ENCODE measurements at places on chromosomes 16 and 17. TPM values are rescaled to one million over a fixed set of nuclear protein-coding genes. Genes with fewer than 3 reads are reported as not detected.

GRCh38 chr17:69207151-69207550, 21.5 kb downstream of the ABCA10 start:
- no peak overlapping the region for H3K4me3 ChIP-seq
- H3K36me3 ChIP-seq = no peaks in the 10 kb centered on the region
- no peaks in the 10 kb centered on the region for H3K27me3 ChIP-seq
- no peak overlapping the region for H3K27ac ChIP-seq

- no peak overlapping the region for H3K4me3 ChIP-seq
- H3K4me1 ChIP-seq = no peaks in the 10 kb centered on the region
- no peak for DNase-seq
- H3K27ac ChIP-seq = no peak overlapping the region
- H3K27me3 ChIP-seq = no peaks in the 10 kb centered on the region
- no peaks in the 10 kb centered on the region for H3K36me3 ChIP-seq
Observed at GRCh38 chr16:22789281-22789945, 24.5 kb upstream of the HS3ST2 start.

- no peak overlapping the region for H3K27ac ChIP-seq
- peaks cover 50% of the 10 kb centered on the region for H3K27me3 ChIP-seq
- H3K4me3 ChIP-seq = no peak overlapping the region
- no peaks in the 10 kb centered on the region for H3K36me3 ChIP-seq
Observed at GRCh38 chr17:74190154-74190553, 13.3 kb upstream of the RPL38 start.

DNA sequence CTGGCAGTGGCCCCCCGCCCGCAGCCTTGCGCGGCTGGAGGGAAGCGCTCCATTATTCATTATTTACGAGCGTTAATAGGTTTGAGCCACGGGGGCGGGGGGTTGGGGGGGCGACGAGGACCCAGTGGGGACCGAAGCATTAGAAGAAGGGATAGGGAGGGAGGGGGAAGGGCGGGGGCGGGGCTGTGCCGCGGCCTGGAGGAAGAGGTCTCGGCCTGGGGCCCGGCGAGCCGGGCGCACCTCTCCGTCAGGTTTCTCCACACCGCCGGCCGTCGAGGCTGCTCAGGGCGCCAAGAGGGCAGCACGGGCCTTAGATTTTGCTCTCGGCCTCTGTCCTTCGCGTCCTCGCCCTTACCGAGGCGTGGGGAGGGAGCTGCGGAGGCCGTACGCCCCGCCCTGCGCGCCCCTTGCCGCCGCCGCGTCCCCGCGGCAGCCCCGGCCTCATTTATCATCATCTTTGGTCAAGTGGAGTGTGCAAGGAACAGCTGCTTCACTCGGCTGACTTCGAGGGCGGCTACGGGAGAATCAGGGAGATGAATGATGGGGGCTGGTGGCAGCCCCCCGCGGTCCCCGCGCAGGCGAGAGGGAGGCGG, 54.2 kb downstream of the SREBF1 start:
- H3K4me1 ChIP-seq = peaks cover 42% of the 10 kb centered on the region
- H3K4me3 ChIP-seq = peak overlapping the region; percentile 47
- H3K27me3 ChIP-seq = no peaks in the 10 kb centered on the region
- H3K27ac ChIP-seq = peak overlapping the region; percentile 82
- DNase-seq = no peak

- no peaks in the 10 kb centered on the region for H3K36me3 ChIP-seq
- peaks cover 53% of the 10 kb centered on the region for H3K4me1 ChIP-seq
- no peaks in the 10 kb centered on the region for H3K27me3 ChIP-seq
- H3K4me3 ChIP-seq = no peak overlapping the region
- peak overlapping the region; percentile 86 for H3K27ac ChIP-seq
- DNase-seq = no peak
Observed at GRCh38 chr17:6752068-6752909, 3.6 kb upstream of the XAF1 start.

GRCh38 chr16:68146585-68146984, 61.4 kb downstream of the NFATC3 start:
- no peaks in the 10 kb centered on the region for H3K36me3 ChIP-seq
- no peaks in the 10 kb centered on the region for H3K27me3 ChIP-seq
- no peaks in the 10 kb centered on the region for H3K4me1 ChIP-seq
- H3K4me3 ChIP-seq = no peak overlapping the region
- DNase-seq = no peak

DNA sequence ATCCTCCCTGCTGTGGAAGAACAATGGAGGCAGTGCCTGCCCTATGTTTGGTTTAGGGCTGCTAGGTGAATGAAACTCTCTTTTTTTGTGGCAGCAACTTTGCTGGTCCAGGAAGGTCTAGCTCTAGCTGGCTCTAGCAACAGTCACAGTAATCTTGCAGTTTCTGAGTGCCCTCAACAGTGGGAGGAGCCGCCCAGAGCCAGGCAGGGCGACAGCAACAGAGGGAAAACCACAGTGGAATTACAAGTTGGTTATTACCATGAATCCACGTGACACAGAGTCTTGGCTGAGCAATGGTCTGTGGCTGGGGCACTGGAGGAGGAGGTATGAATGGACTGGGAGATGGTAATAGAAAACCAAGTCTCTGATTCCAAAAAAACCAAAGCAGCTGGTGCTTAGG, 10.3 kb downstream of the HSPB9 start:
- no peak overlapping the region for H3K4me3 ChIP-seq
- peaks cover 55% of the 10 kb centered on the region for H3K36me3 ChIP-seq
- no peak for DNase-seq
- peaks cover 89% of the 10 kb centered on the region for H3K4me1 ChIP-seq

GRCh38 chr16:59180083-59180476, 446.0 kb upstream of the GOT2 start:
- no peak for DNase-seq
- no peaks in the 10 kb centered on the region for H3K27me3 ChIP-seq
- no peaks in the 10 kb centered on the region for H3K4me1 ChIP-seq
- H3K27ac ChIP-seq = no peak overlapping the region
- no peaks in the 10 kb centered on the region for H3K36me3 ChIP-seq

- H3K27me3 ChIP-seq = no peaks in the 10 kb centered on the region
- peaks cover 100% of the 10 kb centered on the region for H3K36me3 ChIP-seq
- peaks cover 38% of the 10 kb centered on the region for H3K4me1 ChIP-seq
- DNase-seq = no peak
- H3K4me3 ChIP-seq = no peak overlapping the region
Observed at GRCh38 chr17:82465023-82465603, 6.6 kb downstream of the NARF start.

GRCh38 chr17:45021607-45022287, 29.7 kb downstream of the DCAKD start:
- no peaks in the 10 kb centered on the region for H3K27me3 ChIP-seq
- H3K36me3 ChIP-seq = no peaks in the 10 kb centered on the region
- peaks cover 32% of the 10 kb centered on the region for H3K4me1 ChIP-seq
- no peak for DNase-seq
- peak overlapping the region; percentile 40 for H3K4me3 ChIP-seq

- H3K27me3 ChIP-seq = no peaks in the 10 kb centered on the region
- no peak overlapping the region for H3K27ac ChIP-seq
- no peaks in the 10 kb centered on the region for H3K36me3 ChIP-seq
- H3K4me3 ChIP-seq = no peak overlapping the region
Observed at GRCh38 chr17:33023790-33024189, 32.1 kb downstream of the SPACA3 start.

GRCh38 chr16:69326172-69326873, 4.1 kb downstream of the PDF start:
- H3K27ac ChIP-seq = no peak overlapping the region
- H3K27me3 ChIP-seq = no peaks in the 10 kb centered on the region
- peaks cover 21% of the 10 kb centered on the region for H3K4me1 ChIP-seq
- no peak for DNase-seq

- H3K27me3 ChIP-seq = no peaks in the 10 kb centered on the region
- DNase-seq = no peak
- H3K4me3 ChIP-seq = peak overlapping the region; percentile 5
- no peaks in the 10 kb centered on the region for H3K36me3 ChIP-seq
Observed at GRCh38 chr16:89320782-89321501, 103.4 kb downstream of the ZNF778 start.

DNA sequence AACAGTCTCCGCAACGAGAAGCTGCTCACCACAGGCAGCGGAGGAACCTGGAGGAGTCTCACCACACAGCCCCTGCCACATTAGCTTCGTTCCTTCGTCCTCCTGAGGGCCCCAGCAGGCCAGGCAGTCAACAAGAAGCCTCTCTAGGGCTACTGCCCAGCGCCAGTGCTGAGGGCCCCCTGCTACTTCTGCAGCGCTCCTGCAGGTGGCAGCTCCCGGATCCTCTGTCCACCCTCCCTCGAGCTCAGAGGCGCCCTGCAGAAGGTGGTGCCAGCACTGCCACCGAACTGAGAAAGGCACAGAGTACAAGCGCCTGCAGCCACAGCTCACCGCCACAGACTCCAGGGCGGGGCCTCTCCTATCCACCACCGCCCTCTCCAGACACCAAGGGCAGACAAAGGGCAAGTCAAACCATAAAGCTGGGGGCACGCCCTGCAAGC, 27.3 kb downstream of the KDM8 start:
- H3K27ac ChIP-seq = no peak overlapping the region
- peaks cover 71% of the 10 kb centered on the region for H3K36me3 ChIP-seq
- no peak overlapping the region for H3K4me3 ChIP-seq
- peaks cover 23% of the 10 kb centered on the region for H3K4me1 ChIP-seq
- DNase-seq = no peak
- H3K27me3 ChIP-seq = no peaks in the 10 kb centered on the region

DNA sequence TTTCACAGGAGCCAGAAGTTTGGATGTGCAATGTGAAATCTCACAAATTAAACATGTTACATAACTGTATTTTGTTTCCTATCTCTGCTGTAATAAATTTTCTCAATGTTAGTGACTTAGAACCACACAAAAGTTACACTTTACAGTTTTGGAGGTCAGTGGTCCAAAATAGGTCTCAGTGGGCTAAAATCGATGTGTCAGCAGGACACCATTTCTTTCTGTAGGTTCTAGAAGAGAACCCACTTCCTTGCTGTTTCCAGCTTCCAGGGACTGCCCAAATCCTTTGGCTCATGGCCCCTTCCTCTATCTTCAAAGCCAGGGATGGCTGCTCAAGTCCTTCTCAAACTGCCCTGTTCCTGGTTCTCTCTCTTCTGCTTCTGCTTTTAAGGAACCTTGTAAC, 252.7 kb downstream of the WWOX start:
- H3K27ac ChIP-seq = no peak overlapping the region
- H3K27me3 ChIP-seq = no peaks in the 10 kb centered on the region
- no peak overlapping the region for H3K4me3 ChIP-seq
- H3K4me1 ChIP-seq = no peaks in the 10 kb centered on the region
- no peaks in the 10 kb centered on the region for H3K36me3 ChIP-seq

GRCh38 chr16:30346286-30346685, 8.8 kb downstream of the CD2BP2 start:
- no peak for DNase-seq
- H3K36me3 ChIP-seq = peaks cover 5% of the 10 kb centered on the region
- H3K27me3 ChIP-seq = no peaks in the 10 kb centered on the region
- no peak overlapping the region for H3K4me3 ChIP-seq
- peaks cover 2% of the 10 kb centered on the region for H3K4me1 ChIP-seq

Gene TMIGD1
- not detected for total RNA-seq

Gene NOD2
- total RNA-seq = 28.1 TPM

Gene LRRC75A
- not detected for total RNA-seq

Gene EPX
- not detected for total RNA-seq

Gene NPB
- total RNA-seq = 1.9 TPM
